ENCODE measurements at places on chromosomes 3 and 15.

GRCh38 chr15:74124759-74125158 is 5.6 kb upstream of the ISLR2 start:
- DNase-seq = no peak

GRCh38 chr3:72769758-72770540 is 78.3 kb downstream of the SHQ1 start:
- no peak for DNase-seq

DNA sequence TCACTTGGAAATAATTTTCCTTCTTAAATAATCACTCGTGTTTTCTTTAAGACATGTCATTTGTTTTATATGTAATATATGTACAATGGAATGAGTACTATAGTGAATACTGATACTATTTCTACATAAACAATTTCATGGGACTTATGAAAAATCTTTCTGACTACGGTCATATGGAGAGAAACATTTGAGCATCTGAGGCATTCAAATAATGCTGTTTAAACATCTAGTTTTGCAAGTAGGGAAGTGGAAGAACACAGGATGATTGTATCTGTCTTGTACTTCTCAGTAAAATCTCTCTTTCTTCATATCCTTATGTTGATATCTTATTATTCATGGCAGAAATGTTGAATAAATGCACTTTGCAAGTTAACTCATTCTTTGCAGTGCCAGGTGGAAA is 599.5 kb upstream of the KCNMB2 start:
- no peak for DNase-seq

DNA sequence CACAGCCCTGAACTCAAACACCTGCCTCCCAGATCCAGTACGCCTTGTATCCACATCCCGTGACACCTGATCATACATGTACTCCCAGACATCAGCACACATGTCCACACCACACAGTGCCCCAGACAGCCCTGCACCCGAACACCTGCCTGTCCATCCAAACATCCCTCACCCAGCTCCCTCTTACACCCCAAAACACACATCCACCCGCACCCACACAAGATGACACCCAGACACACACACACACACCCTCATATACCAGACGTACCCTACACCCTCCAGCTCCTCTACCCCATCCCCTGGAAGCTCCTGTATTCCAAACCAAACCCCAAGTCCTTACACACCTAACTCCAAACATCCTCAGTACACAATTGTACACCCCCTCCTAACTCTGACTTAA is 735 bp downstream of the CAMK1 start:
- DNase-seq = no peak

- no peak for DNase-seq
Observed at GRCh38 chr3:130316169-130316568, 29.3 kb upstream of the COL6A5 start.

GRCh38 chr3:168001244-168001643 is 94.5 kb downstream of the GOLIM4 start:
- DNase-seq = no peak

DNA sequence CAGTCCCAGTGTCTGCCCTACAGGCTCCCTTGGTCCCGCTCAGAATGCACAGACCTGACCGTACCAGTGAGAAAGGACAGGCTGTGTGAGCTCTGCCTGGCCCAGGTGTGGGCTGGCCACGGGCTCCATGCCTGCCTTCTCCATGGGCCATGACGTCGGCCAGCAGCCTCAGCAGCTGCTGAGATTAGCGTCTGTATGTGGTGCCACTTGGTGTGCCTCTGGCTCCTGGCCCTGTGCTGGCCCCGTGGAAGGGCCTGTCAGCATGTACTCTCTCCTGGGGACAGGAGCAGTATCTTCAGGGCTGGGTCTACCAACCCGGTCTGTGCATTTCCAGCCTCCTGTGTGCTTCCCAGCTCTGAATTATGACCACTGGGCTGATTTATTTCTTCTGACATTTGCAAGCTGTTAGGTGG is 25.7 kb downstream of the KLF13 start:
- no peak for DNase-seq

DNA sequence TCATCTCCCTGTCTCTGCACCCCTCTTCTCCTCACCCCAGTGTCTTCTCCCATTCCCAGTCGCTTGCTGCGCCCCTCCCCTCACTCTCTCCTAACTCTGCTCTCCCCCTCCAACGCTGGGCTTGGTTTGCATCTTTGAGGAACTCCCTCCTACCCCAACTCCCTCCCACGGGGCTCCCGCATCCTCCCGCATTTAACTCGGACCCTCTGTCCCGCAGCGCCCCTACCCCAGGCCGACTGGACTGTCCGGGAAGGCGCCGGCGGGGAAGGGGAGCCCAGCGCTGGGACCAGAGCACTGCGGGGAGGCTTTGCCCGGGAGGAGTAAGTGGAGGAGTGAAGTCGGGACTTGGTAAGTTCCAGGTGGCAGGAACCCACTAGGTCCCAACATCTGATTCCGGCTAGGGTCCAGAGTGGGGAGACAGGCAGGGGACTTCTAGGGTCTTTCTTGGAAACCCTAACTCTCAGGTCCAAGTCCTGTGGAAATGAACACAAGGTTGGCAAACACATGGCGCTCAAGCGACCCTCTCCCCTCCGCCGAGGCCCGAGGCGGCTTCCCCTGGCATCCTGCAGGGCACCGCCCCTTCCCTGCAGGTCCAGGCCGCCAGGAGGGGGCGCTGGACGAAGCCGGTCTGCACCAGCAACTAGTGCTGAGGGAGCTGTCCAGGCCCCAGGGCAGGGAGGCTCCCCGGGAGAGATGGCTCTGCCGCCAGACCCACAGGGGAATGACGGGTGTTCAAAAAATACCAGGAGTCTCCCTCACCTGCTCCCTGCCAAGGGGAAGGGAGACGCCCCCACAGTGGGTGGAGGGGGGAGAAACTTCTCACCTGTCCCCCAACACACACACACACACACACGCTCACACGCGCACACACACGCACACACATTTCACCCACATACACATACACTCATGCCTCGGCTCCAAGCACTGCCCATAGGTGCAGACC is 53.2 kb downstream of the LHFPL4 start:
- peak; percentile 45 for DNase-seq

GRCh38 chr3:30642849-30643361 is 36.5 kb downstream of the TGFBR2 start:
- DNase-seq = no peak

- no peak for DNase-seq
Observed at GRCh38 chr3:41464858-41465257, 265.6 kb downstream of the CTNNB1 start.

DNA sequence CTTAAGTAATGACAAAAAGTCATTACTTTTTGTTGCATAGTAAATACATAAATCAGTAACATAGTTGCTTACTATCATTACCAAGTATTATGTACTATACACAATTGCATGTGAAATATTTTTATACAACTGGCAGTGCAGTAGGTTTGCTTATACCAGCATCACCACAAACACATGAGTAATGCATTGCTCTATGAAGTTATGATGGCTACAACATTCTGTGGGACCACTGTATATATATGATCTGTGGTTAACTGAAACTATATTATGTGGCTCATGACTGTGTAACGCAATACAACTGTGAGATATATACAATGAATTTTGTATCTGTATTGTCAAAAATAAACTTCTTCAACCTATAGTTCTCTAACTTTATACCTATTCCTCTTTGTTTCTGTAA is 113.7 kb upstream of the RBMS3 start:
- no peak for DNase-seq

- no peak for DNase-seq
Observed at GRCh38 chr3:159432682-159433340, 555.8 kb upstream of the IL12A start.
